ENCODE measurements at places on chromosomes 5 and 9.

- DNase-seq = no peak
These were observed 1.2 kb upstream of the BTF3 start for GRCh38 chr5:73496984-73497457.

GRCh38 chr9:16510482-16510881 lies 360.0 kb downstream of the BNC2 start:
- no peak for DNase-seq

DNA sequence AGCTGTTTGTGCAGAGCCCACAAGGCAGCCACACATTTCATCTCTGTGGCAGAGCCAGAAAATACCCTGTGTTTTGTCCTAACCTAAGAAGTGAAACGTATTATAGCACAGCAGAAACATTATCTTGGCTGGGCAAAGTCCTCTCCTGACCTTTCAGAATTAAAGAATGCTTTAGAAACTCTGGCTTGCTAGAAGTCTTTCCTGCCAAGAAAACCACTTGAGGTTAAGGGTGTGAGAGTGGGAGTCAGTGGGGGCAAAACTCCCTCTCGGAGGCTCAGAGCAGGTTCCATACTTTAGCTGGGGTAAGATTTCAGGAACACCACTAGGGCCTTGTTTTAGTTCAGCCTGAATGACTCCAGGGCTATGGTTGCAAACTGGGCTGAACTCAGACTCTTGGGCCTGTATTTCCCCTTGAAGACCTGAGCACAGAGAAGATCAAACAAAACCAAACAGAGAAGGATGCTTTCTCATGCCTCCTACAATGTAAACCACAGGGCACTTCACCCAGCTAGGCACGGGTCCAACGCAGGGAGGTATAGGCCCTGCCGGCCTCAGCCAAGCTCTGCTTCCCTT lies 48.0 kb downstream of the ZNF366 start:
- DNase-seq = no peak

GRCh38 chr5:24428345-24428744 lies 216.4 kb downstream of the CDH10 start:
- DNase-seq = no peak

DNA sequence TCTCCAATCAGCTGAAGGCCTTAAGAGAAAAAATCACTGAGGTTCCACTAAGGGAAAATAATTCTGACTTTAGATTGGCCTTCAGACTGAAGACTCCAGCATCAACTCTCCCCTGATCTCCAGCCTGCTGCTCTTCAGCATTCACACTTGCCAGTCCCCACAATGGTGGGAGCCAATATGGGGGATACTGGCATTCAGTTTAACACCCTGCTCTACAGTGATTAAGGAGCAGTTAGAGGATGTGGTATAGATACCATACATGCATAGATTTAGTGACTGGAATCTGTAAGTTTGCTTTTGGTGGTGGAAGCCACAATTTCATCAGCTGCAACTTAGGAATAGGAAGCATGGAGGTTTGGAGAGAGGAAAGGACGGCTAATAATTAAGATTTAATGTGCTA lies 2017.7 kb upstream of the CDH6 start:
- no peak for DNase-seq

- no peak for DNase-seq
These were observed 322.2 kb upstream of the GRIA1 start for GRCh38 chr5:153168241-153168640.

DNA sequence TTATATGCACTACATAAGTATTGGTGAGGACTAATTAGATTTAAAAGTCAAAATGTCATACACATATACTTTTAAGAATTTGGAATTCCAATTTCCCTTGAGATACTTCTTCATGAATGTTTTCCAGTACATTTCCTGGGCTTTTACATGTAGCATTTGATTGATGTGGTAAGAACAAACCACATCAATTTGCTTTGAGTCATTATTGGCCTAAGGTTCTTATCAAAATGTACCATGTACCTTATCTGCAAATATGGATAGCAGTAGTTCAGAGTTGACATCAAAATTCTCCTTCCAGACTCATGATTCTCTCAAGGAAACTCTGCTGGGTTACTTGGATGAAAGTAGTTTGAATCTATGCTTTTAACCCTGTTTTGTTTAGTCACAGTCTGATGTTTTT lies 2.5 kb downstream of the CAST start:
- no peak for DNase-seq

DNA sequence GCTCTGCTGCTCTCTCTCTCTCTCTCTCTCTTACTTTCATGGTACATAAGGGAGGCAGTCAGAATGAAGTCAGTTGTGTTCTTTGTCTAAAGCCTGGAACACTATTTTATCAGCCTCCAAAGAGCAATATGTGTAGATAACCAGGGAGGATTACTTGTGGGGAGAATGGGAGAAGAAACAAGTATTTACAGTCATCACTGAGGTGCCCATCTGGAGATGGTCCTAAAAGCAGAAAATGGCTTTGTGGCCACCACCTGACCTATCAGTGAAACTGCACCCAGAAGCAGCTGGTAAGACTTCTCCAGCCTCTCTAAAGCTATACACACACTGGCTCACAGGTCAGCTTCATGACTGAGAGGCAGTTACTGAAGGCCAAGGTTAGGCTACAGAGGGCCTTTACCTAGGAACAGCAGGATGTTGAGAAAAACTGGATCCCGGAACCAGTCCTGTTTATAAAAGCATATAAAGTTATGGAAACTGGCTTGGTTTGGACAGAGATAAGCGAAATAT lies 75.1 kb downstream of the MRPS27 start:
- no peak for DNase-seq

DNA sequence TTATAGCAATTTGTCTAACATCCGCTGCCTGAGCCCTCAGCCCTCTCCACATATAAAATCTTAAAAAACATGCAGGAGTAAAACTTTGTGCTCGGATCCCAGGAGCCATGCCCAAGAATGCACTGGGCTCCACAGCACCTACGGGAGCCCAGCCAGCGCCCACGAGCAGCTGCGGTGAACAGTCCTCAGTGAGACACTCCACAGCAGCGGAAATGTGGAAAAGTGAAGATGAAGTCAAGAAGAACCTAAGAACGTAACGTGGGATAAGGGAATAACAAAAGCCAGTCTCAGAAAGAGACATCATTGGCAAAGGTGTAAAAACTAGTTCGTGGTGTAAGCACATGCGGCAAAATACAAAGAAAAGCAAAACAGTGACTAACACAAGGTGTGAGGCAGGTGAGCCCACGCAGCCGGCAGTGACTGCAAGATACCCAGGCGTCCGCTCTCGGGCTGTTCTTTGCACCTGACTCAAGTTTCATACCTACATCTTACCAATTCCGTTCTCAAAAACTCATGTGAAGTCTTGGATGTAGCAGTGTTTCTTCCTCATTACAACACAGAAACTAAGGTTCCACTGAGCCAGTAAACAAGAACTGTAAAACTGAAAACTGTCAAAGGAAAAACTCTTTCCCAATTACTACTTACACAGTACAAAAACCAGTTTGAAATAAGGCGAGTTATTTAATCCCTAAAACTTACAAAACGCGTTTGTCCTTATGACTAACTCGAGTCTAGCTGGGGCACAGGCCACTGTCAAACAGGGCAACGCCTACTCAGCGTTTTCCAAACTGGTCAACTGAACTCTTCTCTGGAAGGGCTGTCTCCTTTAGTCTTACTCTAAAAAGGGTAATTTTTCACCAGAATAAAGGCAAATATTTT lies 1.7 kb downstream of the CAMSAP1 start:
- DNase-seq = peak; percentile 37

All from activated naive CD8-positive, alpha-beta T cell treated with anti-CD3 and anti-CD28 coated beads, Interleukin-2, amount 50 U/mL, for 16 hours (primary cell).